Activated CD8-positive, alpha-beta memory T cell treated with anti-CD3 and anti-CD28 coated beads for 1 hour (primary cell): ENCODE measurements at places on chromosomes 11 and 22.

DNA sequence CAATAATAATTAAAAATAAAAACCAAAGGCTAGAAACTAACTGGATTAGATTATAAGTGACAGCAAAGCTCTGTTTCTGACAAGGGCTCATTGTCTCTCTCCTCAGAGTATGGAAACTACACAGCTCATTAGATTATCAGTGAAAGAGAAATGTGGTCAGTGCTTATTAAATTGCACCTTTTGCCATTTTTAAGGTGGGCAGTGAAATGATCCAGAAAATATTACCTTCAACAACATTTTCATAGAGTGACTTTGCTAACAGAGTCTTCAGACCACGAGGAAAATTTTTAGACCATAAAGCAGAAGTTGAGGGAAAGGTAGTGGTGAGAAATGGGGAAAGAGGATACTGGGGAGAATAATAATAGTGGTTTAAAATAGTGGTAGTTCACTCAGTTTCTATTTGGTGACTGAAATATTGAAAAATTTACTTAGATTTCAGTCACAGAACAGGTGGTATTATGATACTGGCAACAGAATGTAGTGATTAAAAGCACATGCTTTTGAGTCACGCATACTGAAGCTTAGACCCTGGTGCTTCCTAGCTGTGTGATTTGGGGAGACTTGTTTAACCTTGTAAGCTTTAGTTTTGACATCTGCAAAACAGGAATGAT lies 684.0 kb upstream of the CCDC90B start:
- no peak for DNase-seq

DNA sequence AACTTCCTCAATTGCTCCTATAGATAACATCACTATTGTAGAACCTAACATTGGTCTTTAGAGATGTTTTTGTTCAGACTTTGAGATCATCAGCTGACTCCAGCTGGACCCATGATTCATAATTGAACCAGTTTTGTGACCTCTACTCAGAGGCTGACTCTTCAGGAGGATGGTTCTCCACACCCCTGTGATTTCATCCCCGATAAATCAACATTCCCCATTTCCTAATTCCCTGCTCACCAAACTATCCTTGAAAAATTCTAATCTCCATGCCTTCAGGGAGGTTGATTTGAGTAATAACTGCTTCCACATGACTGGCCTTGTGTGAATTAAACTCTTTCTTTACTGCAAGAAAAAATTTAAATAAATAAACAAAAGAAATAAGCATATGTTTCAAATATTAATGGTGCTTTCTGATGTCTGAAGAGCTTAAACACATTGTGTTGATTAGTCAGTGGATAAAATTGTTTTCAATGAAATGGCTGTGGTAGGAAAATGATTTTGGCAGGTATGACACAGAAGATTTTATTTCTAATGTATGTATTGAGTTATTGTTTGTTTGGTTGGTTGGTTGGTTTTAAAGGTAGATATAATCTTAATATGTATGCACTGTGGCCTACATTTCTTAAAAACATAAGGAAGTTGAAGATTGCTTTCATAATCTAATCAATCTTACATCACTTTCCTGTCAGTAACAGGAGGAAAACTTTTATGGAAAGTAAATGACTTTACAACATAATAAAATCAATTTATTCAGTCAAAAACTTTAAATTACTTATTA lies 427.9 kb upstream of the CCDC179 start:
- no peak for DNase-seq

DNA sequence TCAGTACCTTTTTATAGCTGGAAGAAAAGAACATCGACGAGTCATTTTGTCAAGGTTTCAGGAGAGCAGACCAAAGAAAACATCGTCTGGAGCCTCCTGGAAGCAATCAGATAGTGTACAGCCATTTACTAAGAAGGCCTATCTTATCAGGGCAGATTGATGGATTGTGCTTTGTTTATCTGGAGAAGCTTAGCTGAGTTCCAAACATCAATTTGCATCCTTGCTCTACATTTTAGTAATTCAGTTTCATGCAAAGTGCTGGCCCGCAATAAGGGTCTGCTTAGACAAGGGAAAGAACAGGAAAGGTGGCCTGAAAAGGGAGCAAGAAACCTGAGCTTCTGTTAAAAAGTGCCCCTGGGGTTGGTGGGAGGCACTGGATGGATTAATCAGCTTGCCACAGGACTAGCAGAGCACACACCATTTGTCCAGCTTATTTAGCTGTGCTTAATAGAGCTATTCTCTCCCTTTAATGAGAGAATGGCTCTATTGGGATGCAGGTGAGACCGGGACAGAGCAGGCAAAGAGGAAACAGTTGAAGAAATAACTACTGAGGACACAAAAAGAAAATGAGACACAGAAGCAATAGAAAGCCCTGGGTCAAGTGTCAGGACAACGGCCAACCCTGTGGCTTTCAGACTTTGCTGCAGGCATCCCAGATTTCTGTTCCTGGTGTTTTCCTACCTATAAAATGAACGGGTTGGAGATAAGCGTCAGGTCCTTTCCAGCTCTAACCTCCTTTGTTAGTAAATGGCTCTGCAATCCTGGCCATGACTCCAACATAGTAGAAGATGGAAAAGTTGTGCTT lies 122.1 kb upstream of the TTC12 start:
- no peak for DNase-seq

GRCh38 chr22:46483353-46483752 lies 54.1 kb downstream of the CELSR1 start:
- no peak for DNase-seq

DNA sequence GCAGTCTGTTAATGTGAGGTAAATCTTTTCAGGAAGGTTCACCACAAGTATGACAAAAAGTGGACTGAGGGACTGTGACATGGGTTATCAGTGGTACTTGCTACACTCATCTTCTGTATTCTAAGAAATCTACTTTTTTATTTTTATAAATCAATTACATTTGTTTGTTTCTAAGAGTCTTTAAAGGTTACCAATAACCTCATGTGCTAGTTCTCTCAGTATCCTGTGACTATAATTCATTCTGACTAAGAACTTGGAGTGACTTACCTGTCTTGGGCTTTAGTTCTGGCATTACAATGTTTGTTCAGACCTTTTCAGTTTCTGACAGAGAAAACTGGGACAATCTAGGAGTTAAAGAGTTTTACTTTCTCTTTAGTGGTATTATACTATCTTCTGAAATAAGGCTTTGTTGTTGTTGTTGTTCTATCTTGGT lies 108.4 kb downstream of the PDE3B start:
- DNase-seq = no peak

DNA sequence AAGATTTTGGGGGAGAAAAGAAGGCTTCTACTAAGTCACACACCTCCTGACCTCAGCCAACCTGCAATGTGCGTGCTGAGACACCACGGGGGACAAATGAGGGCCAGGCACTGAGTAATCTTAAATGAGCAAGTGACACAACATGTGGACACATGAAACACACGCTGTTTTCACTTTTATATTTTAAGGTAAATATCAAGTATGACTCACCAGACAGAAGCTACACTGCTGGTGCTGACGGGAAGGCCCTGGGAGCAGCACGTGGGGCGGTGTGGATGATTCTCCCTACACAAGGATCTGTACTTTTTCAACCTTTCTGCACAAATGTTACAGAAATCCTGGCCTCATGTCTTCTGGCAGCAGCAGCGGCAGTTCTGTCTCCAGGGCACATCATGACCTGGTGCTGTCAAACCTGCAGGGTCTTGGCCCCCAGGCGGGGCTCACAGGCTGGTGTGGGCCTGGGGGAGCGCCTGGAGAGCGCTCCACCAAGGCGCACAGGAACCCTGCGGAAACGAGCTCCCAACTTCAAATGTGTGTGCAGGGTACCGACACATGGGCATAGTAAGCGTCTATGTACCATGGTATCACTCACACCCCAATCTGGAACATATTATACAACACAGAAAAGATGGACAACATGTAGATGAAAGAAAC lies 61.7 kb downstream of the DGCR2 start:
- DNase-seq = no peak
